ENCODE measurements at places on chromosomes 5 and 9.

GRCh38 chr5:59516161-59516560 lies 377.4 kb downstream of the PDE4D start:
- no peak for DNase-seq

DNA sequence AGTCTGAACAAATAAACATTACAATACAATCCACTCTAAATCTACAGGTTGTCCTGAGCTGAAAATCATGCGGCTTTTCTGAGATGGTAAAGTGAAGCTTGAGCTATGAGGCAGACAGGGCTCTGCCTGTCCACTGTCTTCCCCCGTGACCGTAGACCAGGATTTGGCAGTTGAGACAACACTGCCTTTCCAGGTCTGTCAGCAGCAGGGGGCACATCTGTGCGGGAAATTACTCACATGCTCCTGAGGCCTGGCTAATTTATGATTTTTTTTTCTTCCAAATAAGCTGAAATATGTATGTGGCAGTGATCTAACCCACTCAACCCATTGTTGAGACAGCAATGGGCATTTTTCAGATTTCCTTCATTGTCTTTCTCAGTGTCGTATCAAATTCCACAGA lies 307.9 kb downstream of the FBXL7 start:
- no peak for DNase-seq

GRCh38 chr5:78997090-78997489 lies 12.0 kb upstream of the ARSB start:
- no peak for DNase-seq

DNA sequence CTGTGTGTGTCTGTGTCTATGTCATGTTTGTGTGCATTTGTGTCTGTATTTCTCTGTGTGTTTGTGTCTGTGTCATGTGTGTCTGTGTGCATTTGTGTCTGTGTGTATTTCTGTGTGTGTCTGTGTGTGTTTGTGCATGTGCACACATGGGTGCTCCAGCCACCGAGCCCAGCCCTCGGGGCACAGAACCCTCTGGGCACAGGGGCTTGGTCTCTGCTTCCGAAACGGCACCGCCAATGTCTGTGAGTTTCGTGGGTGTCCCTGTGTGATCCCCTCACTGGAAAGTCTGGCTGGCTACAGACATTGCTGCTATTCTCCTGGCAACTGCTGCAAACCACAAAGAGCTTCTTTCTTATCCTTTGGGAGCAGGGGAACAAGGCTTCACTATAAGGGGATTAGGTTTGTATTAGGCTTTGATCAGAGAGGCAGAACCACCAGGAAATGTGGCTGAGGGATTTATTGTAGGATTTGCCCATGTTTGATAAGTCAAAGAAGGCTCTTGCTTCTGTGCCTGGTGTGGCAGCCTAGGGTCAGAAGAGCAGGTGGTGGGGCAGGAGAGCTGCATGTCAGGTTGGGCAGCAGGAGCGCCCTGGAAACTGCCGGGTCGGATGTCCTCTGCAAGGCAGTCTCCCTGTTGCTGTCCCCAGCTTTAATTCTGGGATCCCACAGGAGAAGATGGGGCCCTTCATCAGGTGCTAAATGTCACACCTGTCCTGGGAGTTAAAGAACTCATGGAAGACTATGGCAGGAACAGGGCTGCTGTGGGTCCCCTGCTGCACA lies 39.6 kb upstream of the FCN1 start:
- DNase-seq = no peak

GRCh38 chr9:34097865-34098264 lies 28.6 kb downstream of the DCAF12 start:
- DNase-seq = no peak

DNA sequence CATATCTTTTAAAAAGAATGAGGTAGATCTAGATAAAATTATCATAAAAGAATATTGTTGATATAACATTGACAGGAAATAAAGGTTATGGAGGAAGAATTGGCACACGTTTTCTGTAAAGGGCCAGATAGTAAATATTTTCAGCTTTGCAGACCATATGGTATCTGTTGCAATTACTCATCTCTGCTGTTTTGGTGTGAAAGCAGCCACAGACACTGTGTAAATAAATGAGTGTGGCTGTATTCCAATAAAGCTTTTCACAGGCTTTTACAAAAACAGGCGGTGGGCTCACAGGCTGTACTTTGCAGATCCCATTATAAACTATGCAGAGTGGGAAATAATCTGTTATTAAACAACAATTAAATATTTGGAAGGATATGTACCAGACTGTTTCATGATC lies 87.4 kb downstream of the SGCD start:
- DNase-seq = no peak

- DNase-seq = peak; percentile 48
Measured at GRCh38 chr9:31140316-31140715, 1244.1 kb upstream of the ACO1 start.

Data from hematopoietic multipotent progenitor cell treated with erythropoietin and hydrocortisone succinate and interleukin-3 and kit ligand, for 4 days (in vitro differentiated cells).